Spinal cord (tissue), 10 donors: ENCODE measurements at places on chromosomes 7 and 10. TPM values are rescaled to one million over a fixed set of nuclear protein-coding genes. Genes with fewer than 3 reads are reported as not detected.

KIAA1217 gene
- total RNA-seq: 26.7 TPM

GRCh38 chr7:80357530-80357929, 154.3 kb downstream of the GNAT3 start:
- DNase-seq: no peak
- H3K27me3 ChIP-seq: no peaks in the 10 kb centered on the region
- no peak overlapping the region for H3K27ac ChIP-seq
- no peaks in the 10 kb centered on the region for H3K4me1 ChIP-seq

FAM131B gene
- 53.5 TPM for total RNA-seq

DNA sequence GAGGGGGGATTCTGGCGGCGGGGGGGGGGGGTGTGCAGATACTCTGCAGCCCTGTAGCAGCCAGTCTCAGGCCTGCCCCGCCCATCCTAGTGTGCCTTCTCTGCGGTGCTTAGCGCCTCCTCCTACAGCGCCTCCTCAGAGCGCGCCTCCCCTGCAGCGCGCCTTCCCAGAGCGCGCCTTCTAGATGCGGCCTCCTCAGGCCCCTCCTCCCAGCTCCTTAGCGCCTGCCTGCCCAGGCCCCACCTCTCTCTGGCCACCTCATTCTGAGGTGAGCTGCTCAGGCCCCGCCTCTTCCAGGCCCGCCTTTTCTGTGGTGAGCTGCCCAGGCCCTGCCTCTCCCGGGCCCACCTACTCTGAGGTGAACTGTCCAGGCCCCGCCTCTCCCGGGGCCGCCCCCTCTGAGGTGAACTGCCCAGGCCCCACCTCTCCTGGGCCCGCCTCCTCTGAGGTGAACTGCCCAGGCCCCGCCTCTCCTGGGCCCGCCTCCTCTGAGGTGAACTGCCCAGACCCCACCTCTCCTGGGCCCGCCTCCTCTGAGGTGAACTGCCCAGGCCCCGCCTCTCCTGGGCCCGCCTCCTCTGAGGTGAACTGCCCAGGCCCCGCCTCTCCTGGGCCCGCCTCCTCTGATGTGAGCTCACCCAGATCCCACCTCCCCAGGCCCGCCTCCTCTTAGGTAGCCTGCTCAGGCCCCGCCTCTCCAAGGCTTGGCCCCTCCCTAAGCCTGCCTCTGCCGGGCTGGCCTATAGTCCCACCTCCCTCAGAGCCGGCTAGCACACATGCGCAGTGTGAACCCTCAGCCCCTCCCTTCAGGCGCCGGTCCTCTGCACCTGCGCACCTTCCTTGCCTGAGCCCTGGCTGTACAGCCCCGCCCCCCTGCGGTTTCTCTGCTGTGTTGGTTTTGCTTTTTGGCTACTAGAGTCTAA, 2.1 kb upstream of the SGCE start:
- peaks cover 9% of the 10 kb centered on the region for H3K4me1 ChIP-seq
- peak overlapping the region; percentile 68 for H3K4me3 ChIP-seq
- H3K36me3 ChIP-seq: no peaks in the 10 kb centered on the region
- peak; percentile 84 for DNase-seq
- peak overlapping the region; percentile 85 for H3K27ac ChIP-seq

DNA sequence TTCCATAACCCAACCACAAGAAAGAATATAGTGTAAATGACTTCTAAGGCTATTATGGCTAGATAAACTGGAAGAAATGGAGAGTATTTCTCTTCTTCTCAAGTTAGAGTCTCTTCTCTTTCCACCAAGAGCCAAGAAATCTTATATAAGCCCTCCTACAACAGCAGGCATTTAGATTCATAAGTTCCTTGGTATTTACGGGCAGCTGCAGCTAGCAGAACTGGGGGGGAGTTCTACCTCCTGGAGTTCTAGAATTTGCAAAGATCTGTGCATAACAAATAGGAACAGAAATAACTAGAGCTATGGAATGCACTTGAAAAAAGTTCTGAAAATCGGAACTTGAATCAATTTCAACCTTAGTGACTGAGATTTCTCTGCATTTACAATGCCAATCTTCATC, 715.2 kb upstream of the GRM3 start:
- DNase-seq: no peak
- H3K27me3 ChIP-seq: no peaks in the 10 kb centered on the region
- no peak overlapping the region for H3K4me3 ChIP-seq
- no peaks in the 10 kb centered on the region for H3K36me3 ChIP-seq

GRCh38 chr7:11587048-11587447, 244.9 kb downstream of the THSD7A start:
- no peak for DNase-seq
- no peak overlapping the region for H3K27ac ChIP-seq
- peaks cover 2% of the 10 kb centered on the region for H3K36me3 ChIP-seq

- no peak overlapping the region for H3K27ac ChIP-seq
- H3K4me3 ChIP-seq: no peak overlapping the region
These were observed 150.3 kb upstream of the NRP1 start for GRCh38 chr10:33484787-33485186.

- H3K36me3 ChIP-seq: peaks cover 3% of the 10 kb centered on the region
- no peak overlapping the region for H3K27ac ChIP-seq
- H3K4me1 ChIP-seq: no peaks in the 10 kb centered on the region
- DNase-seq: no peak
These were observed 134.1 kb downstream of the ZNF438 start for GRCh38 chr10:30897547-30897946.

GRCh38 chr7:128359939-128360338, 1.6 kb downstream of the PRRT4 start:
- H3K27ac ChIP-seq: no peak overlapping the region
- peaks cover 15% of the 10 kb centered on the region for H3K36me3 ChIP-seq
- DNase-seq: no peak
- peaks cover 39% of the 10 kb centered on the region for H3K4me1 ChIP-seq
- H3K4me3 ChIP-seq: no peak overlapping the region
- peaks cover 30% of the 10 kb centered on the region for H3K27me3 ChIP-seq

DNA sequence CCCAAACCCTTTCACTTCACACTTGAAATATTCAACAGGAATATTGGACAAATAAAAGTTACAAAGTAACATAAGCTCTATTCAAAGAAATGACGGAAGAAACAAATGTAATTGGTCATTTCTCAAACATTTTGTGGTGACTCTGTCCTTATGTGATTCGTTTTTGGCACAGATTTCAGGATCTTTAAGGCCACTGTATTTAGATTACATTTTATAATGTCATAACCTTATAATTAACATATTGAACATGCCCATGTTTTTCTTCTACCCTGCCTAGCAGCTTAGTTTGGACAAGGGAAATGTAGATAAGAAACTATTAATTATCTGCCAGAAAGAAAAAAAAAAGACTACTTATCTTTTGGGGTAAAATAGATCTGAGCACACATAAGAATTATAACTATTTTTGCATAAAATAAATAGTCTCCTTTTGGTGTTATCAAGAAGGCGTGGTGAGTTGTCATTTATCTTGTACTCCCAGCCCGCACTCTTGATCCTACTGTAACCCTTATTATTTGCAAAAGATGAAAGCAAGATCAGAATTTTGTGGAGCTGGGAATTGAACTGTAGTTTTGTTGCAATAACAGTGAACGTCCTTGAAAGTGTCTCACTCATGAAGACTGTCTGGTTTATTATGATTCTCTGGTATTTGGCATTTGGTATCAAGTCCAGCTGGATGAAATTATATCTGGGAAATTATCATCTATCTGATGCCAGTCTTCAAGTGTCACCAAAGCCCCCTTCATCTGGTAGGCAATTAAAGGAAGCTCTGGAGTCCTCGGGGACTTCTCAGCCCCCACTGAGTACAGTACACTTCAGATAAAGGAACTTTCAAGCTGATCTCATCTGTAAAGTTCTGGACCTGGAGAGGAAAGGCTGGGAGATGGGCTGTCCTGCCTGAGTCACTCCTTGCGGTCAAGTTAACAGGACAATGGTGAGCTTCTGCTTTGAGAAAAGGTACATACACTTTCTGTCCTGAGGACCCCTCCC, 175.7 kb upstream of the INHBA start:
- H3K36me3 ChIP-seq: no peaks in the 10 kb centered on the region
- H3K4me1 ChIP-seq: no peaks in the 10 kb centered on the region
- H3K4me3 ChIP-seq: no peak overlapping the region

- peaks cover 15% of the 10 kb centered on the region for H3K4me1 ChIP-seq
- H3K4me3 ChIP-seq: no peak overlapping the region
- no peak for DNase-seq
- peaks cover 25% of the 10 kb centered on the region for H3K27me3 ChIP-seq
- H3K36me3 ChIP-seq: no peaks in the 10 kb centered on the region
These were observed 11.7 kb upstream of the WAPL start for GRCh38 chr10:86533328-86533727.

ZCCHC24 gene
- 22.9 TPM for total RNA-seq

TMEM60 gene
- 23.4 TPM for total RNA-seq

DNA sequence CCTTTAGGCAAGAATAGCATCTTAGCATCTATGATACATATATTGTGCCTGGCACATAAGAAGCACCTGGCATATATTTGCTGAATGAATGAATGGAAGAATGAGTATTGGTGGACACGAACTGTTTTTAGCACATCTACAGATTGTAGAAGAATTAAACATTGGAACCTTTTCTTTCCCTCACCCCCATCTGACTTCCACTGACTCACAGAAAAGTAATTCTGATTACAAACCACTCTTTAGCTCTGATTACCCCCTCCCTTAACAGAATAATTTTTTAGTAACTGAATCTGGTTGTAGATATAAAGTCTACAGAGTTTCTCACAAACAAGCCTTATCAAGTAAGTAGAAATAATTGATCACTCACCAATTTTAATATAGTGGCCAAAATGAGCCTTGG, 31.9 kb downstream of the SLC26A4 start:
- no peaks in the 10 kb centered on the region for H3K27me3 ChIP-seq
- H3K4me3 ChIP-seq: no peak overlapping the region
- H3K4me1 ChIP-seq: peaks cover 4% of the 10 kb centered on the region
- no peak for DNase-seq

CHPF2 gene
- 25.5 TPM for total RNA-seq

GRCh38 chr10:4278186-4278585, 493.2 kb upstream of the KLF6 start:
- H3K27me3 ChIP-seq: no peaks in the 10 kb centered on the region
- H3K4me1 ChIP-seq: peaks cover 3% of the 10 kb centered on the region
- DNase-seq: peak; percentile 23
- H3K4me3 ChIP-seq: no peak overlapping the region

GRCh38 chr7:122748195-122748594, 45.5 kb upstream of the RNF148 start:
- no peak overlapping the region for H3K4me3 ChIP-seq
- H3K4me1 ChIP-seq: no peaks in the 10 kb centered on the region
- H3K27me3 ChIP-seq: no peaks in the 10 kb centered on the region
- no peak overlapping the region for H3K27ac ChIP-seq
- no peaks in the 10 kb centered on the region for H3K36me3 ChIP-seq

GRCh38 chr7:9488555-9488954, 1055.1 kb downstream of the NXPH1 start:
- H3K27ac ChIP-seq: no peak overlapping the region
- H3K36me3 ChIP-seq: no peaks in the 10 kb centered on the region
- no peaks in the 10 kb centered on the region for H3K4me1 ChIP-seq
- no peaks in the 10 kb centered on the region for H3K27me3 ChIP-seq

DNA sequence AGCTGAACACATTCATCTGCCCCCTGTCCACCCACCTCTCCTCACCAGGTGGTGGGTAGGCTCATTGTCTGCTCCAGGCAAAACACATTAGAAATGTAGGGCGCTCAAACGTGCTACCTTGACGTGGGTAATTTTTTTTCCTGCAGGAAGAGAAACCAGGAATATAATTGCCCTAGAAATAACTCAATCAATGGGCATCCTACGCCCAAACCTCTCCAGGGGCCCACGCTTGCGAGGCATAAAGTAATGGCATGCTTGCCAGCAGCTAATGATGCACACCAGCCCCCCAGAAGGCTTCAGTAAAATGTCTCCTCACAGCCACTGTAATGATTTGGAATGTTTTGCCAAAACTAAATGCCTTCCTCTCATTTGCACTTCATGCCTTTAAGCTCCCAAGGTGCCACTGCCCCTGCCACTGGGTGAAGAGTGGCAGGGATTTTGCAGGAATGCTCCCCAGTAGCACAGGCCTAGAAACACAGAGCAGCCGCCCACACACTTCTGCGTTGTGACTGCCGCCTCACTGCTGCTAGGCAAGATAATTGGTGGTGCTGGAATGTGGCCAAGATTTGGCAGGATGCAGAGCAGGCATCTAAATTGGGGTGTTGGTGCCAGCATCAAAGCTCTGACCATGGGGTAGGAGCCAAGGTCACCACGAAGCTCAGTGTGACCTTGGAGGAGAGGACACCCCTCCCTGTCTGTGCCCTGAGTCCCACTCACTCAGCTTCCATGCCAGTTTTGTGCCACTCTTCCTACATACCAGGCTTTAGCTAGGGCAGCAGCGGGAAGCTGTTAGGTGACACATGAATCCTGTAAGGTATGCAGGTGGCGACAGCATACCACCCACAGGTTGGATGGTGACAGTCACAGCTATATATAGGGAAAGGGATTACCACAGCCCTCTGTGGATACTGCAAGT, 48.7 kb upstream of the PPP1R3C start:
- no peak overlapping the region for H3K27ac ChIP-seq
- H3K4me3 ChIP-seq: no peak overlapping the region
- peaks cover 16% of the 10 kb centered on the region for H3K4me1 ChIP-seq
- no peaks in the 10 kb centered on the region for H3K36me3 ChIP-seq

EGFR gene
- total RNA-seq: 31.1 TPM

DNA sequence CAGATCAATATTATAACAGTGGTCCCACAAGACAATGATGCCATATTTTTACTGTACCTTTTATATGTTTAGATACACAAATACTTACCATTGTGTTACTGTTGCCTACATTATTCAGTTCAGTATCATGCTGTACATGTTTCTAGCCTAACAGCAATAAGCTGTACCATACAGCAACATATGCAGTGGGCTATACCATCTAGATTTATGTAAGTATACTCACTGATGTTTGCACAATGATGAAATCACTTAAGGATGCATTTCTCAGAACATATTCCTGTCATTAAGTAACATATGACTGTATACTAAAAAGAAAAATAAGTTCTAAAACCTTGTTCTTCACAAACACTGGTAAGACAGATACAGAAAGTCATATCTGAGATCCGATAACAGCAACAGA, 468.6 kb upstream of the SEMA3A start:
- no peaks in the 10 kb centered on the region for H3K36me3 ChIP-seq
- DNase-seq: no peak
- no peak overlapping the region for H3K4me3 ChIP-seq
- H3K27me3 ChIP-seq: no peaks in the 10 kb centered on the region
- H3K27ac ChIP-seq: no peak overlapping the region

- no peaks in the 10 kb centered on the region for H3K4me1 ChIP-seq
- H3K27me3 ChIP-seq: no peaks in the 10 kb centered on the region
- no peak overlapping the region for H3K27ac ChIP-seq
- H3K4me3 ChIP-seq: no peak overlapping the region
- DNase-seq: no peak
- H3K36me3 ChIP-seq: no peaks in the 10 kb centered on the region
These were observed 582.8 kb upstream of the NRP1 start for GRCh38 chr10:33917069-33917780.

DNA sequence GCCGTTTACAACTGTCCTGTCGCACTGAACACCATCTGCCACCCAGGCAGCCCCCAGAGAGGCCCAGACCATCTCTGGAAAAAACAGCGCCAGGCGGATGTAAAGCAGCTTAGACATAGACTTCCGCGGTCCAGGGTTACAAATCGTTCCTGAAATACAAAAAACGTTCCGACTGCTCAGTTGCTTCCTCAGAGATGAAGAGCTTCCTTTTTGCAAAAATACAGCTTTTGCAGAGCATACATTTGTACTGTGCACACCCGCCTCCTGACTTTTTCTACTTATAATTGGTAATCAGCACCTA, 11.4 kb downstream of the DAGLB start:
- H3K27ac ChIP-seq: no peak overlapping the region
- no peaks in the 10 kb centered on the region for H3K27me3 ChIP-seq
- no peak overlapping the region for H3K4me3 ChIP-seq
- DNase-seq: no peak
- peaks cover 5% of the 10 kb centered on the region for H3K4me1 ChIP-seq
